ENCODE measurements at places on chromosomes 4 and X. TPM values are rescaled to one million over a fixed set of nuclear protein-coding genes. Genes with fewer than 3 reads are reported as not detected.

SLC16A2 gene
- total RNA-seq: 7.9 TPM

TMPRSS11F gene
- 0.28 TPM for total RNA-seq

SYN1 gene
- total RNA-seq: 0.27 TPM

DNA sequence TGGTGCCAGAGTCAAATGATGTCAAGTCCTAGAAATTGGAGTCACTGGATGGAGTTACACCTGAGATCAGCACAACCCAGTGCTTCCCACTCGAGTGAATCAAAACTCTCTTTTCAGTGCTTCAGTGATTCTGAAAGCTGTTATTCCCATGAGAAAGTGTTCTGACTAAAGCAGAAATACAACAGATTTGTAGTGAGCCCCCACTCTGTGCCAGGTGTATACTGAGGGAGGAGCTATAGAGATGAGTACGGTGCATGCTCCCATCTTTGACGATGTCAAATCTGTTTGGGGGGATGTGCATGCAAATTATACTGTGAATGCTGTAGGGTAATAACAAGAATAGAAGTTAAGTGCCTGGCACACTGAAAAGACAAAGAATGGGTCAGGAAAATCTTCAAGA is 330.2 kb downstream of the HS3ST1 start:
- DNase-seq: no peak

DNA sequence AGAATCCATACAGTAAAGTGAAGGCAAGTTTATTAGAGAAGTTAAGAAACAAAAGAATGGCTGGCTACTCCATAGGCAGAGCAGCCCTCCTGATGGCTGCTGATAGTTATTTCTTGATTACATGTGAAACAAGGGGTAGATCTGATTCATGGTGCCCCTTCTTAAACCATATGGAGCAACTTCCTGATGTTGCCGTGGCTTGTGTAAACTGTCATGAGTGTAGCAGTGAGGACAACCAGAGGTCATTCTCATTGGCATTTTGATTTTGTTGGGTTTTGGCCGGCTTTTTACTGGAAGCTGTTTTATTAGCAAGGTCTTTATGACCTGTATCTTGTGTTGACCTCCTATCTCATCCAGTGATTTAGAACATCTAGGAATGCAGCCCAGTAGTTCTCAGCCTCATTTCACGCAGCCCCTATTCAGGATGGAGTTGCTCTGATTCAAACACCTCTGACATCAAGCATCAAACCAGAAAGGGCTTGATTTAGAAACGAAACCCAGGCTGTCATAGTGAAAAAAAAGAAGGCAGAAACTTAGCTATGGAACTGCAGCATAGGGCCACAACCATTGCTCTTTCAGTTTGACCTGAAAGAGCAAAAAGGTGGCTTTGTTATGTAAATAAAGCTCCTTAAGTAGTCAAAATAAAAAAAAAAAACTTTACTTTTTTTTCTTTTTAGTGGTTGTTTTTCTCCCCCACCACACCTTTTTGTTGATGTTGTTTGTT is 37.8 kb downstream of the SPCS3 start:
- DNase-seq: no peak

DNA sequence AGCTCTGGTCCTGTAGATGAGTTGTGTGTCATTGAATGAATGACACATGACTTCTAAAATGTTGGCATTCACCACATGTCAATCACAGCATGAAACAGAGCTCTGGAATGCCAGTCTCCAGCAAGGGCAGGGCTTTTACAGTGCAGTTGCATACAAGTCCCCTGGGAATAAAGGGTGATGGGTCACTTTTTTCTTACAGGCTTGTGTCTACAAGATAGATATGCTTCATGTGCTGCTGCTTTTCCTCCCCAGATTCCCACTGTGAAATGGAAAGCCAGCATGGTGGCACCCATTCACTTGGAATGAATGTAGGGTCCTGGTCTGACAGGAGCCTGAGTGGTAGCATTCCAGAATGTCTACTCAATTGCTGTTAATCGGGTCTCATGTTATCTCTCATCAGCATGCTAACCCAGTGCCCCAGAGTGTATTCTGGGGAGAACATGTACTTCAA is 159.1 kb upstream of the KIT start:
- DNase-seq: no peak

DNA sequence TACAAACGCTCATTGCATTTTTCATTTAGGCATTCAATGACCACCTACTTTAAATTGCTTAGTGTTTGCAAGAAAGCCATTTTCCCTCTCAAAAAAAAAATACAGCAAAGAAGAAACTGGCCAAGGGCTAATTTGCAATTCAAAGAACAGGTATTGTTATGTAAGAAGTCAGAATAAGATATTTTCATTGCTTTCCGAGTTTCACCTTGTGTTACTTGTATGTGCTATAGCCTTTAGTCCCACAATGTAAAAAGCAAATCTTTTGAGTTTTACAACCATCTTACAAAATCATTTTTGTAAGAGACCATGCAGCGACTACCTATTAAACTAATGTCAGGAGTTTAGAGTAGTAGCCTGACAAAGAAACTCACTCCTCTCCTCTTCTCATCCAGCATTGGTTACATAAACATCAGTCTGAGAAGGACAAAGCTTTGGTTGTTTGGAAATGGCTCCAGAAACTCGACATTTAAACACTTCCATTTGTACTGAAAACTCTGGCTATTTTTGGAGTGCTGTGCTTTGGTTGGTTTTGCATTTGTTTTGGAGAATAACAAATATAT is 15.3 kb downstream of the TENM3 start:
- DNase-seq: no peak

GRCh38 chr4:189098932-189099696 is 841.6 kb upstream of the FRG1 start:
- no peak for DNase-seq

All from thoracic aorta (tissue), 2 donors.